Stimulated activated CD4-positive, alpha-beta T cell treated with anti-CD3 and anti-CD28 coated beads, Interleukin-15, amount 100 ng/mL, for 1 hour (primary cell): ENCODE measurements at places on chromosomes 7 and 10.

- DNase-seq, result no peak
These were observed 34.7 kb upstream of the FOXI2 start for GRCh38 chr10:127702271-127702670.

DNA sequence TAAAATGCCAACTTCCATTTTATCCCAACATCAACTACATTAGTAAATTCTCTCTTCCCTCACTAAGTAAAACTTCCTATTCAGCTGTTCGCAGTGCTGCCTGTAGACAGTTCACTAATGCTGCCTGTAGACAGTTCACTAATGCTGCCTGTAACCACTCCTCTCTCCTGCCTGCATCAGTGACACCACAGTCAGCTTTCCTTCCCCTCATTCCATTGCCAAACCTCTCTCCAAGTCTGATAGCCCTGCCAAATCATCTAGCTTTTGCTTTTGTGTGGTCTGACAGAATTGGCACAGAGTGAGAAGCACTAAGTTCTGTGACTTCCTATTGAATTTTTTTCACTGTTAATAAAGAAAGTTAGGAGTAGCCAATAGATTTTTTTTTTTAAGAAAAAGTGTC, 43.0 kb upstream of the MACC1 start:
- no peak for DNase-seq

DNA sequence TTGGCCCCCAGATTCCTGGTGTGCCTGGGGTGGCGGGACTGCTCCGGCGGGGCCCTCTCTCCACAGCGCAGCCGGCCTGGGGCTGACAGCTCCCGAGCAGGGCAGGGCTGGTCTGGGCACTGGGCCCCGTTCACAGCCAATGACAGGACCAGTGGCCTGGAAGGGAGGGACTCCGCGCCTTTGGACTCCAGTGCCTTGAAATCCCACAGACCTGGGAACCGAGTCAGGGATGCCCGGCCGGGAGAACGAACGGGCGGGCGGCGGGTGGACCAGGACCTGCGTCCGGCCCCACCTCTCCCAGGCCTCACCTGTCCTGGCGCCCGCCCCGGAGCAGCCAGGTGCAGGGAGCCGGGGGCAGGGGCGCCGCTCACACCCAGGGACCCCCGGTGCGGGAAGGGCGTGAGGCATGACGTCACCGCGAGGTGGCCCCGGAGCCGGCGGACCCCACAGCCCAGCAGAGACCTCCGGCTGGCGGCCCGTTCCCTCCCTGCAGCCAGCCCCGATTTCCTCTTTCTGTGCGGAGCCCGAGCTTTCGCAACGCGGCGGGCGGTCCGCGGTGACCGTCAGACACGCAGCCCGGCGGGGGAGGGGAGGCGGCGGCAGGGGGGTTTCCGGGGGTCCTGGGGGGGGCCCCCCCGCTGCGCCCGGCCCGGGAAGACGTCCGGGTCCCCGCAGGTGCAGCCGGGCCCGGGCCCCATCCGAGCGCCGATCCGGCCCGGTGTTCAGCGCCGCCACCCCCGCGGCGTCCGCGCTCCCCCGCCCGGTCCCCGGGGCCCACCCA, 743 bp downstream of the ADAP1 start:
- DNase-seq, result no peak

DNA sequence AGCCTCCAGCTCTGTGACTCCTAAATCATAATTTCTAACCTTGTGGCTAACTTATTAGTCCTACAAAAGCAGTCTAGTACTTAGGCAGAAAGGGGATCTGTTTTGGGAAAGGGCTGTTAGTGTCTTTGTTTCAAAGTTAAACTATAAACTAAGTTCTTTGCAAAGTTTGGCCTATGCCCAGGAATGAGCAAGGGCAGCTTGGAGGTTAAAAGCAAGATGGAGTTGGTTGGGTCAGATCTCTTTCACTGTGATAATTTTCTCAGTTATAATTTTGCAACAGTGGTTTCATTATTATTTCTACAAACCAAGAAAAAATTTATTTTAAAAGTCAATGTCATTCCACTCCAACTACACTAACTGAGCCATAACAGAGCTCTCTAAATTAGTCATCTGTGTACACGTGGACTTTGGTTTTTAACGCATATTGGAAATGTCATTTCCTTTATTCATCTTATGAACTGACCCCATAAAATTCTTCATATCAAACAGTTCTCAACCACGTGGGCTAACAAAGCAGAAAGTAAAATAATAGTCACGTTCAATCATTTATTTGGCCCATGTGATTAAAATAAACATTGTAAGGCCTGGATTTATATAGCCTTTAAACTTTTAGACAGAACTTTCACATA, 143.2 kb upstream of the C7orf33 start:
- DNase-seq, result no peak

DNA sequence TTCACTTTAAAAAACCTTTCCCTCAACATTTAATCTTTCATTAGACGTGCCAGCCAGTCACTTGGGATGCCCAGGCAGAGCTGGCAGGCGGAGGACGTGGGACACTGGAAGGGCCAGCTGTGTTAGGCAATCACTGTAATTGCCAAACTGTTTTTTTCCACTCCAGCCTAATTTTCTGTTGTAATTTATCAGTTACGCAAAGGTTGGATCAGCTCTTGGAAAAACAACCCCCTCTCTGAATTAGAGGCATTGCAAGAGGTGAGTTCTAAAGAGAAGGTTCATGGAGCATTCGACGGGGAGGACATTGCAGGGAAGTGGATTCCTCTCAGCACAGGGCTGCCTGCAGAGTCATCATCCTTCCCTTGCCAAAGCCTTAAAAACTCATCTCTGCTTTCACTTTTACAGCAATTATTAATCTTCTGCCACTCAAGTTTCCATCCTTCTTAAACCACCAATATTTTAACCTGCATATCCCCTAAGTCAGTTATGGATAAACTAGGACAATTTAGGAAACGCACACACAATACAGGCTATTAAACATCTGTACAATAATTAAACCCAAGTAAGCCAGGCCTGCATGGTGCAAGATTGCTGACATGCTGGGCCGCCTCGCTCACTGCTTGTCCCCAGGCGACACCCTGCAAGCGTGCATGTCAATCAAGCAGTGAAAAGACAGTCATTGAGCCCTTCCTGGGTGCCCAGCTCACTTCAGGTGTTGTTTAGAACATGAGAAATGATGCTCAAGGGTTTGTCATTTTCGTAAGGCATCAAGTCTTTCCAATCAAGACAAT, 272.3 kb upstream of the RNF32 start:
- DNase-seq, result no peak

- no peak for DNase-seq
These were observed 10.9 kb upstream of the TAS2R39 start for GRCh38 chr7:143172354-143172753.

DNA sequence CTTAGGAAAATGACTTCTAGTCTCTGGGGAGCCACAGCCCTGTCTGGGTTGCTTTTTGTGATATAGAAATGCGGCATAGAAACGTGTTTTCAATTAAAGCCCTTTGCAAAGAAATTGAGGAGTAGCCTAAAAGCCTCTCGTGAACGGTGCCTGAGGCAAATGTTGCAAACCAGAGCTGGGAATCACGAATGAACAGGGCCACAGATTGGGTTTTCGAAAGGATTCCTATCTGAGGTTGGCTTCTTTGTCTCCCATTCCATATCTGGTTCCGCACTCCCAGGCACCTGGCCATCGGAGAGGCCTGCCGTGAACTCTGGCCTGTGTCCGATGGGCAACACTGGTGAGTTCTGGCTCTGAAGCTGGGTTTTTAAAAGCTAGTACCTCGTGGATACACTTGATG, 221.6 kb downstream of the TCF7L2 start:
- DNase-seq, result no peak

DNA sequence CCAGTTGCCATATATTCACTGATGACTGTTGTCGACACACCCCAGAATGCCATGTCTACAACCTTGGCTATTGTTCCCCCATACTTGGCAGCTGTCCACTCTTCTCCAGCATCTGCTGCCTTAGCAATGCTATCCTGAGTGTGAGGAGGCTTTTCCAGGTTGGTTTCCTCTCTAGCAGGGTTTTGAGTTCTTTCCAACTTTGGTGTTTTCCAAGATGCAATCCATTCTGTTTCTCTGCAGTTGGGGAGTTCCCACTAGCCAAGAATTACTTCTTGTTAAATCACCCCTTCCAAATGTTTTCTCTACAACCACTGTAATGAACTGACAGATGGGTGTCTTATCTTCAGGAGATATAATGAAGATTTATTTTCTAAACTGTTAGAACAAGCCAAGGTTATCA, 617.4 kb downstream of the CCSER2 start:
- DNase-seq, result no peak

DNA sequence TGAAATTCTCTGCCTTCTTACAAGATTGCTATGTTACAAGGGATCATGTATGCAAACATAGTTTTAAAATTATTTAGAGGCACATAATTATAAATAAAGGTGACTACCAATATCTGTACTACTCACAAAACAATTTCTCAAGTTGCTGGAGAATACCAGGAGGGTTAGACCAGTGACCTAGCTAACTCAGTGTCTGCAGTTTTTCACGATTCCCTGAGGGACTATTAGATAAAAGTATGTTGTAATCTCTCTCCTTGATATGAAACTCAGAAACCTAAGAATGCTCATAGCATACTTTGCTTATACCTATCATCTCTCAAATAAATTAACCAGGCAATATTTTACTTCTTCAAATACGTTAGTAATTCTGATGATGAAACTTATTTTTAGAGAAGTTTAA, 534.0 kb upstream of the ANKRD30A start:
- DNase-seq, result no peak

DNA sequence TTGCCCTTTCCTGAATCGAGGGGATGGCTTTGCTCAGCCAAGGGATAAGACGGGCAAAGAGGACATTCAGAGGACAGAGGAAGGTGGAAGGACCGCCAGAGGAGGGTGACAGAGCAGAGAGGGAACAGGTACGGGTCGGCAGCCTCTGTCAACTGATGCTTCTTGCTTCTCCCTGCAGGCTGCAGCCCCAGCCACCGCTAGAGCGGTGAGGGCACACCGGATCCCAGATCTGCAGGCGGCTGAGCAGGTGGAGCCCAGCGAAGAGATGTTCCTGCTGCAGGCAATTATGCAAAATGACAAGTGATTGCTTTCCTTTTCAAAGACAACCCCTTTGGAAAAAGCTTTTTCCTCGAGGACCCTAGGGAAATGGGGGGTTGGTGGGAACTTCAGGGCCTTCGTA, 181.9 kb upstream of the ANKRD30A start:
- no peak for DNase-seq

DNA sequence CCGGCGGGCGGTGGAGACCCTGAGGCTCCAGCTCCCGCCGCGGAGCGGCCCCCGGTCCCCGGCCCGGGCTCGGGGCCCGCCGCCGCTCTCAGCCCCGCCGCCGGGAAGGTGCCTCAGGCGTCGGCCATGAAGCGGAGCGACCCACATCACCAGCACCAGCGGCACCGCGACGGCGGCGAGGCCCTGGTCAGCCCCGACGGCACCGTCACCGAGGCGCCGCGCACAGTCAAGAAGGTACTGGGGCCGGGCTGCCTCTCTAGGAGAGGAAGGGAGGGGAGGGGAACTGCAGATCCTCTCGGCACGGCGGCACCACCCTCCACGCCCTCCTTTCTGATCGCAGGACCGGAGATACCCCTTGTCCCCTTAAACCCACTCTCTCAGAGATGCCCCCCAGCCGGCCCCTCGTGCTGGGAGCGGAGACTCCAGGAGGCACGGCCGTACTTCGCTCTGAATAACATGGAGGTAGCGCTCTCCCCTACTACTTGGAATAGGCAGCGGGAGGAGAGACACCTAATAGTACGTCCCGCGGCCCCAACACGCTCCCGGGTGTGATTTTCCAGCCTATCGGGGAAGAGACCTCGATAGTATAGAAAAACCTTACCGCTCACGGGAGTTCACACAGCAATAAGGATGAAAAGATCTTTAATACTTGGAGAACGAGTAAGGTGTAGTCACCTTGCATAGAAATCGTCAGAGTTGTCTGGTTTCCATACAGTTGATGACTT, 538 bp downstream of the AHCYL2 start:
- DNase-seq, result peak; percentile 42

DNA sequence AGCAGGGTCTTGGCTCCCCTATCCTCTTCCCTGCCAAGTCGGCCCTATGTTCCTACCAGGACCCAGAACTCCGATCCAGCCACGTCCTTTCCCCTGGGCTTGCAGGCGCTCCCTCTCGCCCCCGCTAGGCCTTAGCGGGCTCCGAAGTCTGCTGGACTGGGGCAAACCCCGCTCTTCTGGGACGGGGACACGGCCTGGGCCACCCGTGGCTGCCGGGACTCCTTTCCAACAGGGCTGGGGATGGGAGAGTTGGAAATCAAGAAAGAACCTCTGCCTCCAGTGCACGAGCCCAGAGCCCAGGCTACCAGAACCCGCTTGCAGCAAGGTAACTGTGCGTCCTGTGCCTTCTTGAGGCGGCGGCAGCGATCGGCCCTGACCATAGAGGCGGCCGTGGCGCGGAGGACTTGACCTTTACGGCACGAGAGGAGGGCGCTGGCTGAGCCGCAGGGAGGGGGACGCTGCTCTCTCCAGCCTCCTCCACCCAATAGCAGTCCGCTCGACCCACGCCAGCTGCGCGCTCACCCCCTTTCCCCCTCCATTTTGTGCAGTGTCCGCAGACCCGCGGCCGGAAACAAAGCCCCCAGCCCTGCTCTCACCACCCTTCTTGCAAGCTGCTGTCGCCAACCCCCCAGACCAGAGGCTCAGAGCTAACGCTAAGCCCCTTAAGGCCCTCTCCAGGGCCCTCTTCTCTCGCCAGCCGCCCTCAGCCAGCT, 7.0 kb upstream of the HOXA11 start:
- no peak for DNase-seq

GRCh38 chr7:50688226-50688590, 94.5 kb downstream of the GRB10 start:
- no peak for DNase-seq

- DNase-seq, result no peak
These were observed 369.6 kb upstream of the POT1 start for GRCh38 chr7:125299003-125299765.

- no peak for DNase-seq
These were observed 183.2 kb downstream of the CXCL12 start for GRCh38 chr10:44201656-44202055.
